ENCODE measurements at places on chromosomes 4 and X.

- DNase-seq, result no peak
Measured at GRCh38 chr4:10599574-10599973, 85.0 kb downstream of the CLNK start.

DNA sequence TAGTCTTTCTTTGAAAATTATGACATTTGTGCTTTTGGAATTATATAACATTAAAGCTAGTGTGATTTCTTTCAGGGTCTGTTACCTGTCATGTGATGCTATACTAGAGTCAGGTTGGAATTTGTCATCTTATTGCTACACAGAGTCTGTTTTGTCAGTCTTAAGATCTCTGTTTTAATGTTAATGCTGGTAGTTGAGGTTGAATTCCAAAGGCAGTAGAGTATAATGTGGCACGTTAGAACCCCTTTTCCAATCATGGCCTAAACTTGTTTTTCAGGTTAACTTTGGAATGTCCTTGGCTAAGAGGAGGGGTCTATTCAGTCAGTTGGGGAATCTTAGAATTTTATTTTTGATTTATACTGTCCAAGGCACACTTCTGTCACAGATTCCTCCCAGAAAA is 258.5 kb downstream of the PABPC4L start:
- no peak for DNase-seq

DNA sequence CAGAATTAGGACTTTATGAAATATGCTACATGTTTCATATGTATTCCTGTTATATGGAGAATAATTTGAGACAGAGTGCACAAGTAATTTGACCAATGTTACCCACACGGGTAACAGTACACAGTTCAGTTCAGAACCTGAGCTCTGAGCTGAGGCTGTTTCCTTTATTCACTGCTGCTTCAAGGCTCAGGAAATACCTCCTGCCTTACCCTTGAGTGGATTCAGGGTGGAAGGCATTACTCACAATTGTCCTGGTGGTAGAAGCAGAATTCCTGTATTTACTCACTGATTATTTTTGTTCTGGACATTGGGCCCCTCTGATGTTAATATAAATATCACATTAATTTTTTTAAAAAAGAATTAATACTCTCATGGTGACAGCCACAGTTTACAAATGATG is 73.5 kb upstream of the CAMK2D start:
- DNase-seq, result no peak

- DNase-seq, result no peak
Measured at GRCh38 chr4:151854731-151855130, 93.9 kb upstream of the GATB start.

DNA sequence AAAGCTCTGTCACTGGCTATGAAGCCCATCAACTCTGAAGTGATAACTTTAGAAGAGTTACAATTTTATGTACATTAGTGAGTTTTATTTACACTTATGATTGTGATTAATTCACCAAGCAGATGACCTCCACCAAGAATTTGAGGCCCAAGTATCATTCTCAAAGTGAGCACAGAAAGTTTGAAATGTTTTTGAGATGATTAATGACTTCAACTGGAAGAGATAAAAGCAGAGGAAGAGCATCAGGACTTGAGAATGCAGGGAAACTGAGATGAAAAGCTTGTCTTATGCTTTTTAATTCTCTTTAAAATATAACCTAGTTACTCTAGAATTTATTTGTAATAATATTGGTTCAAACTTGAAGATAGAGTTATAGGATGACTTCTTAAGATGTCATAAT is 112.8 kb upstream of the H2AZ1 start:
- DNase-seq, result no peak

GRCh38 chr4:14441561-14441960 is 560.7 kb upstream of the CPEB2 start:
- no peak for DNase-seq

DNA sequence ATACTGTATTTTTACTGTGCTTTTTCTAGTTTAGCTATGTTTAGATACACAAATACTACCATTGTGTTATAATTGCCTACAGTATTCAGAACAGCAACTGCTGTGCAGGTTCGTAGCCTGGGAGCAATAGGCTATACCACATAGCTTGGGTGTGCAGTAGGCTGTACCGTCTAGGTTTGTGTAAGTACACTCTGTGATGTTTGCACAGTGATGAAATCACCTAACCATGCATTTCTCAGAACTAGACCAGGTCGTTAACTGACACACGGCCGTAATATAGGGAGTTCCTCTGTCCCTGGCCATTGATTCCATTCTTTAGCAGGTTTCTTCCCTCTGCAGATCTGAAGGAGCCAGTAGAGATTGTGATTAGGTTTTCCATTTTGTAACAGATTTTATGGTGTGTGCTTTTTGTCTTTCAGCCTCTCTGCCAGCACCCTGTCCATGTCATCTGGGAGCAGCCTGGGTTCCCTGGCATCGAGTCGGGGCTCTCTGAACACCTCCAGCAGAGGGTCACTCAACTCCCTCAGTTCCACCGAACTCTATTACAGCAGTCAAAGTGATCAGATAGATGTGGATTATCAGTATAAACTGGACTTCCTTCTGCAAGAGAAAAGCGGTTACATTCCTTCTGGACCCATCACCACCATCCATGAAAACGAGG is 59.5 kb downstream of the CLDN22 start:
- no peak for DNase-seq

- no peak for DNase-seq
Measured at GRCh38 chr4:93461541-93461940, 367.0 kb upstream of the ATOH1 start.

DNA sequence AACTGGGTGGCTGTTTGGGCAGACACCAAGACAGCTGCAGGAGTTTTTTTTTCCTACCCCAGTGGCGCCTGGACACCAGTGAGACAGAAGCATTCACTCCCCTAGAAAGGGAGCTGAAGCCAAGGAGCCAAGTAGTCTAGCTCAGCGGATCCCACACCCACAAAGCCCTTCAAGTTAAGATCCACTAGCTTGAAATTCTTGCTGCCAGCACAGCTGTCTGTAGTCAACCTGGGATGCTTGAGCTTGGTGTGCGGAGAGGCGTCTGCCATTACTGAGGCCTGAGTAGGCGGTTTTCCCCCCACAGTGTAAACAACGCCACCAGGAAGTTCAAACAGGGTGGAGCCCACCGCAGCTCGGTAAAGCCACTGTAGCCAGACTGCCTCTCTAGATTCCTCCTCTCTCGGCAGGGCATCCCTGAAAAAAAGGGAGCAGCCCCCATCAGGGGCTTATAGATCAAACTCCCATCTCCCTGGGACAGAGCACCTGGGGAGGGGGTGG is 171.4 kb downstream of the ARHGEF9 start:
- no peak for DNase-seq

DNA sequence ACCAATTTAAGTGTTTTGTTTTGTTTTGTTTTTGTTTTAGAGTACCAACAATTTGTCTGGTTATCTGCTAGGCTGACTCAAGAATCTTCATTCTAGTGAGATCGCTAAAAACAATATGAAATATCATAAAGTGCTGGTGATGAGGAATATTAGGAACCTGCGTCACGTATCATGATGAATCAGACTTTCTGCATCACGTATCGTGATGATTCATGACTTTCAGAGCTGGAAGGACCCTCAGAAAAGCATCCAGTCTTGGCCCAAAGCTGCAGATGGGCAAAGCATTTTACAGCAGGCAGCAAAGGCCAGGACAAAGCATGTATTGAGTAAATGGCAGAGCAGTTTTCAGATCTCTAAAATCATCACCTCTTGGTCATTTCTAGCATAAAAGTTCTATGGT is 278.0 kb upstream of the BOD1L1 start:
- no peak for DNase-seq

Data from stimulated activated CD8-positive, alpha-beta memory T cell treated with anti-CD3 and anti-CD28 coated beads, Interleukin-7, amount 100 ng/mL, for 1 hour (primary cell).